ENCODE measurements at places on chromosomes 2 and 18.

DNA sequence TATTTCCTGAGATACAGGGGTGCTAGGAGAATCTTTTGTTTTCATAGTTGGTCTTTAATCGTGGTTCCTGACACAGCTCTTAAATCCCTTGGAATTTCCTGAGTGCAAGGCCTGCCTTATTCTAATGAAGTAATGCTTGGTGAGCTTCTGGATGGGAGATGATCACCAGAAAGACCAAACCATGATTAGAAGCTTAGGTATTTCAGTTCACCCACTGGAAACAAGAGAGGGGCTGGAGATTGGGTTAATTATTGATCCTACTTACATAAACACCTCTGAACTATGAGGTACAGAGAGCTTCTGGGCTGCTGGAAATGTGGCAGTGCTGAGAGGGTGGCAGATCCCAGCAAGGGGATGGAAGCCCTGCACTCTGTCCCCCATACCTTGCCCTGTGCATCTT, 406.8 kb downstream of the THSD7B start:
- DNase-seq = no peak

- no peak for DNase-seq
Observed at GRCh38 chr2:15756011-15756550, 164.4 kb downstream of the DDX1 start.

GRCh38 chr2:39313575-39313974, 69.8 kb upstream of the CDKL4 start:
- DNase-seq = no peak

GRCh38 chr18:36638224-36638623, 190.6 kb downstream of the TPGS2 start:
- DNase-seq = no peak

DNA sequence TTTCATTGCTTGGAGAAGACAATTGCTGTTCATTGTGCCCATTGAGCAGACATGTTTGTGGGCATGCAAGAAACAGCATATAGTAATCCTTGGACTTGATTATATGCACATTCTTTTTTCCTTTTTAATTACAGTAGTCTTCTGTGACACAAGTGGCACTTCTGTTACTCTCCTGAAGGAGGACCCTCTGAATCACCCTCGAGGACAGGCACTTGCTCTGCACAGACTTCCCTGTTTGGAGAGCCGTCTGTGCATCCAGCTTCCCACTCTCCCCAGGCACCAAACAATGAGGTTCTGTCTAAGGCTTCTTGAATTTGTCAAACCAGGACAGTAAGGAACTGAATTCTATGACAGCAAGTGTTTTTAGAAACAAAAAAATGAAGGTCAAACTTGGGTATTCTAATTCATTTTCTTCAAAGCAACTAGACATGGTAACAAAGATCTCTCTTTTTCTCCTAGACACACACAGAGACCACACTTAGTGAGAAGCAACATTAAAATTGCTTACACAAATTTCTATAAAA, 844.6 kb upstream of the ID2 start:
- no peak for DNase-seq

DNA sequence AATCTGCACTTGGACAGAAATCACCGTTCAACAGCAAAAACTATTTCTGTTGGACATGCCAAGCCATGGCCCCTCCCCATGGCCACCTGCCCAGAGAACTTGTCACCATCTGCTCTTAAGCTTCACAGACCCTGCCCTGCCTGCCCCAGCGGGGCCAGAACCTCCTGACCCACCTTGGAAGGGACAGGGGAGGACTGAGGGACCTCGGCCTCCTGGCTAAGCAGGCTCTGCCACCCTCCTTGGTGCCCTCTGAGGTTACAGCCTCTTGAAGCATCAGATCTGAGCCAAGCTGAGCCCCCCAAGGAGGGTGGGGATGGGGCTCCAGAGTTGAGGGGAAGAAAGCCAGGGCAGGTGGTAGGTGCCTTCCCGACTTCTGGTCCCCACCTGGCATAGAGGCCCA, 6.5 kb downstream of the TEX261 start:
- DNase-seq = no peak

DNA sequence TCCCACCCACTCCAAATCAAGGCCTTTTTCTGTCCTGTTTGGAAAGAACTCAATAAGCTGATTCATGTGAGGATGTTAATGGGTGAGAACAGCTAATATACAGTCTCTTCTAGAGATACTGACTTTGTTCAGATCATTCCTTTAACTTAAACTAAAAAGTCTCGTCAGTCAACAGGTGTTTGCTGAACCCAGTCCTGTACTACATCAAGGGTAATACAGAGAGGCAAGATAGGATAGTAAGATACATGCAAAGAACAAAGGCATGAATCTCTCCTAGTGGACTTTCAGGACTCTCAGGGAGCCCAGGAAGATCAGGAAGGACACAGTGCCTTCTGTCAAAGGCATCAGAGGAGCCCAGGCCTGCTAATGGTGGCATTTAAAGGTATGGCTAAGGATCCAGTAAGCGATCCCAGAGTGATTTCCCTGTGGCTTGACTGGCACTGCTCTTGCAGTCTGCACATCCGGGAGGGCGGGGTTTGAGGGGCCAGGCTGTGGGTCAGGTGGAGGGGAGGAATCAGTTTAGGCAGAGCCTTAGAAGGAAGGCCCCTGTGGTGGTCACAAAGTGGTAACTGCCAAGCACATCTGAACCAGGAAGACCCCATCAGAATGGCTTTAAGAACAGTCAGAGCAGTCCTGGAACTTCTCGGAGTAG, 54.0 kb downstream of the EPAS1 start:
- DNase-seq = no peak

GRCh38 chr2:30298302-30298701, 67.0 kb downstream of the LBH start:
- no peak for DNase-seq

GRCh38 chr2:3299703-3300102, 77.9 kb downstream of the EIPR1 start:
- DNase-seq = no peak

DNA sequence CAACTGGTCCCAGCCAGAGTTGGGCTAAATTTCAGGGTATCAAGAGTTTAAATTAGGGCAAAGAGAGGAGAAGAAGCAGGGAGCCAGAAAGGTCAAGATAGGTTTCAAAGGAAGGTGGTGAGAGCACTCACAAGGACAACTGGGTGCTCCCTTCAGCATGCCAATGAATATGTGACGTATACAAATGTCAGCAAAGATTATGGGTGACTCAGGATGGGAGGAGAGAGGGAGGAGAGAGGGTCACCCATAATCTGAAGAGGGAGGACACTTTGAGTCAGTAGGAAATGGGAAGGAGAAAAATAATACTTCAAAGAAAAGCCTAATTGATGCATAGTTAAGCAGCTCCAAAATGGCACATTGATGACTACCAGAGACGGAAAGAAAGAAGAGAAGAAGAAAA, 53.1 kb upstream of the ABCA12 start:
- DNase-seq = no peak

DNA sequence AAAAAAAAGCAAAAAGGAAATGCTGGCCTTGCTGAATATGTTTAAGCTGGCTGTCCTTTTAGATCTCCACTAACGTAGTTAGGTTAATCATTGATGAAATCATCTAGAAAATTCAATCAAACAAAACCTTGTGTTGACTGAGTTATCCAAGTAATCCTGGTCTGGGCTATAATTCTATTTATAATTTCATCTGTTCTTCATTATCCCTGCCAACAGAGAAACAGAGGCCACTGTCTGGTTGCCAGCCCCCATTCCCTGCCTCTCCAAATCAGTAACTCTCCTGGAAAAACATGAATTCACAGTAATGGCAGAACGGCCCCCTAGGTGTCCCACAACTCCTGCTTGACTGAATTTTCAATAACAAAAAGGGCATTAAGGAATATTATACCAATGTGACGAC, 24.6 kb downstream of the DOCK10 start:
- no peak for DNase-seq

GRCh38 chr2:178199334-178199733, 5.0 kb downstream of the OSBPL6 start:
- DNase-seq = no peak

- no peak for DNase-seq
Observed at GRCh38 chr2:143258126-143258892, 129.1 kb downstream of the ARHGAP15 start.

DNA sequence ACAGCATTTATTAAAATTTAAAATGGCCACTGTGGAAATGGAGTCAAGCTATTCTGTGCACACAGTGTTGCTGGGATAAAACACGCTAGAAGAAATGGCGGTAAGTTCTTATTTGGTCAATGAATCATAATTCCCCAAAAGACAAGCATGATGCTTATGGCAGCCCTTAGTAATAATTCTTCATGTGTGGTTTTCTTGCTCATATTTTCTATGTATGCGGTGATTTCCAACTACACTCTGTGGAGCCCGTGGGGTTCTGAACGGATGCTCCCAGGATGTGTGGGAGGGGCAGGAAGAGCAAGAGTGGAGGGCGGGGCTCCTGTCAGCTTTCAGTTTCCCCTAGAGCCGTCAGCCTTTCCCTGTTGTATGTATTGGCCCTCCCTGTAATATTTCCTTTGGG, 91.7 kb upstream of the RMDN2 start:
- no peak for DNase-seq

- no peak for DNase-seq
Observed at GRCh38 chr2:64142741-64143168, 1.5 kb downstream of the PELI1 start.

- DNase-seq = no peak
Observed at GRCh38 chr2:70999362-70999761, 4.7 kb upstream of the TEX261 start.

- no peak for DNase-seq
Observed at GRCh38 chr18:8536922-8537321, 72.3 kb upstream of the RAB12 start.

DNA sequence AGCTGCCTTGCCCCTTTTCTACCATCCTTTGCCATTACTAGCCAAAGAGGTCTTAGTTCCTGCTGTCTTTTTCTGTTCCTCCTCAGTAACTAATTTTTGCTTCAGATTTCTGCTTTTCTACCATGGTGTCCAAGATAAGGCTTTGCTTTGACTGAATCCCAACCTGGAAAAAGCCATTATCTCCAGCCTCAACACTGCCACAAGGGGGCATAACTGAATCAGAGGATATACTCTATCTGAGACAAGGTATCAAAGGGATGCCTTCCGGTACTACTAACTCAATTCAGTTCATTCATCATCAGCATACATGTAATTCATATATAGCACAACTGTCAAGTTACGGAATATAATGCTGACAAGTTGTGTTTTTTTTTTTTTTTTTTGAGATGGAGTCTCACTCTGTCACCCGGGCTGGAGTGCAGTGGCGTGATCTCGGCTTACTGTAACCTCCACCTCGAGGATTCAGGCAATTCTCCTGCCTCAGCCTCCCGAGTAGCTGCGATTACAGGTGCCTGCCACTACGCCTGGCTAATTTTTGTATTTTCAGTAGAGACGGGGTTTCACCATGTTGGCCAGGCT, 11.4 kb downstream of the OSGEPL1 start:
- peak; percentile 4 for DNase-seq

GRCh38 chr2:216665242-216665641, 30.1 kb downstream of the IGFBP5 start:
- DNase-seq = no peak

- no peak for DNase-seq
Observed at GRCh38 chr2:54551123-54551756, 95.1 kb downstream of the SPTBN1 start.

GRCh38 chr2:124323321-124323720, 298.2 kb downstream of the CNTNAP5 start:
- DNase-seq = no peak

DNA sequence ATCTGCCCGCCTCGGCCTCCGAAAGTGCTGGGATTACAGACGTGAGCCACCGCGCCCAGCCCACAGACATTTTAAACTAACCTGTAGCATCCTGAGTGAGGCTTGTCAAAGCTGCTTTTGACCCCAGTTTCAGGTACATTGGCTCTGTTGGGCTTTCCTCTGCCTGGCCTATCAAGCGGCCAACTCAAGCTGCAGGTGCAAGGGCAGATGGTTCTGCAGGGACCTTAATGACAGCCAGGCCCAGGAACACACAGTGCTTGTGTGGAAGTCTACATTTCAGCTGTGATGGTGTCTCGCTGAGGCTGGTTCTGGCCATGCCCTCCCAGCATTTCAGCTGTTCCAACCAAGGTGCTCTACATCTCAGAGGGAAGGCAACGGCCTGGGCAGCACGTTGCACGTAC, 18.4 kb downstream of the INPP4A start:
- no peak for DNase-seq

DNA sequence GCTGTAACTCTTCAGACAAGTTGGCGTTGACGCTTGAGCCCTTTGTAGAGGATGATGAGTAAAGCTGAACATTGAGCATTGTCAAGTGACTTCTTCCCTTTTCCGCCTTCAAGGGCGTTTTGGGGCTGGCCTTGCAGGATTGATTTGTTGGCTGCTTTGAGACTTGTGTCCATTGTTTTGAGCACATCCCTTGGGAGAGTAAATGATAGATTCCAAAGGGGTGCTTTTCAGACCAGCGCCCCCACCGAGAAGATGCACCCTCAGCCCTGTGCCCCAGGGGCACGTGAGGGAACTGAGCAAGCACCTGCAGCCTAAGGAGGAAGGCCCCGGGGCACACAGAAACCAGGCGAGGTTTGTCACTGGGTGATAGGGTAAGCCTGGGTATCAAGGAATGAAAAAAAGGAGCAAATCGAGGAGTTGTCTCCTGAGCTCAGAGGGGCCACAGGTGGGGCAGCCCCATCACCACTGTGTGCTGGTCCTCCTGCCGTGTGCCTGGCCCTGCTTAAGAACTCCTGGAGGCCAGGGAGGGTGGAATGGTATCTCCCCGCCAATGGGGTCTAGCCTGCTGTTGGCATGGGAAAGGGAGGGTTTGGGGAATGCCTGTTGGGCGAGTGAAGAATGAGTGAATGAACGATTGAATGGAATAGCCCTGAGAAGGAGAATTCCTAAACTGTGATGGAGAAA, 64.0 kb downstream of the RAB31 start:
- no peak for DNase-seq

- no peak for DNase-seq
Observed at GRCh38 chr2:62919041-62919440, 131.6 kb upstream of the OTX1 start.

DNA sequence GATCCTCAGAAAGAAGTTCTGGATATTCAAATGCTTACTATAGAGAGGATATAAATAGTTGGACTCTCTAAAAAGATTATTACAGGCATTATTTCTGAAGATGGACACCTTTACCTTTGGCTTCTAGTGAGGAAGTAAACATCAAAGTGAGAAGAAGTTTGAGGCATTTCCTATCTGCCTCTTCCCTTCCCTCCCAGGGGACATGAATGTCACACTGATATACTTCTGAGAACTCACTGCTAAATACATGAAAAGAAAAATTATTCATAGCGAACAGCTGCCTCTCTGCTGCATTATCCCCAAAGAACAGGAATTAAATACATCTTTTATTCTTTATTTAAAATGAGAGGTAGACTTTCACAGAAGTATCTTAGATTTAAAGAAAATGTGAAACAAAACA, 63.6 kb upstream of the PGAP1 start:
- DNase-seq = no peak

DNA sequence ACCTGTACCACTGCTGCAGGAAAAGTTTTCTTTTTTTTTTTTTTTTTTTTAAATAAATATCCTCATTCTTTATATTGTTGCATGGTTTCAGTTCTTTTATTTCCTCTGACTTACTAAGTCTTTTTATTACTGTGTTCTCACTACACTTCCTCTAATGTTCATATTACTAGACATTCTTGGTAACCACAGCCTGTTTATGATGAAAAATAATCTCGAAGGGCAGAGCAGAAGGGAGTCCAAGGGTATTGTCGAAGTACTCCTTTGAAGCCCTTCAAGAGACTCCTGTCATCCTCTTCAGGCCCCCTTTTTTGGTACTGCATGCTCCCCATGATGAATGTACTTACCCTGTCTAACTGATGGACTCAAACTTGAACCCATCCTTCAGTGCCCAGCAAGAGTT, 61.2 kb downstream of the RND3 start:
- DNase-seq = no peak

Measured in activated CD4-positive, CD25-positive, alpha-beta regulatory T cell (primary cell).